ENCODE measurements at places on chromosomes 13 and 19.
A peak's percentile ranks its signal among the peaks of the same experiment; 100 is the strongest.

- no peak for DNase-seq
Observed at GRCh38 chr13:48891586-48891985, 84.1 kb upstream of the FNDC3A start.

DNA sequence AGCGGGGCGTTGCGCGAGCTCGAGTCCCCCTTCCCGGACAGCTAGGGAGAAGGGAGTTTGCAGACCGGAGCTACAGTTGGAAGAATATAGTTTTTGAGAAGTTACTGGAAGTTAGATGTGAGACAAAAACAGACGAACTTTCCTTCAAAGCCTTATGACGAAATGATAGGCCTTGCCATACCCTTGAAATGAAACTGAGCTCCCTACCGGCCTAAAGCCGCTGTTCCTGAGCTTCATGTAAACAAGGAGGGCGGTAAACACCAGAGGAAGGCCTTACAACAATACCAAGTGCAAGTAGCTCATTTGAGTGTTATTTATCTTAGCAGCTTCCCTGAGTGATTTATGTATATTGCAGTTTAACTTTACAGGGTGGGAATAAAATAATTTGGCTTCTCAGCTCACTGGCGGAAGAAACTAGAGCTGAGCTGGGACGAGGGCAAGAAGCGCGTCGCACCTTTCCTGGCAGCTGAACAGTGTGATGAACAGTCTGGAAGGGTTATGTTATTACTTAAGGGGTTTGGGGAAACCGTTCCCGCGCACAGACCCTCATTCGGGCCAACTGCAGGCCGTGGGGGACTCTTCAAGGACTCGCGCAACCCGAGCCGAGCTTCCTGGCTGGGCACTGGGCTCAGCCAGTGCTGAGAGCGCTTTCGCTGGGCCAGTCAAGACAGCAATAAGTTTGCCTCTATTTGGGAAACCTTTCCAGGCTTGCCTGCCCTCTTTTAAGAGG, 111.2 kb downstream of the KCNRG start:
- DNase-seq = peak; percentile 45

GRCh38 chr19:48310227-48310626, 15.1 kb upstream of the EMP3 start:
- DNase-seq = no peak

GRCh38 chr13:46296115-46296822, 84.5 kb downstream of the LRRC63 start:
- no peak for DNase-seq

DNA sequence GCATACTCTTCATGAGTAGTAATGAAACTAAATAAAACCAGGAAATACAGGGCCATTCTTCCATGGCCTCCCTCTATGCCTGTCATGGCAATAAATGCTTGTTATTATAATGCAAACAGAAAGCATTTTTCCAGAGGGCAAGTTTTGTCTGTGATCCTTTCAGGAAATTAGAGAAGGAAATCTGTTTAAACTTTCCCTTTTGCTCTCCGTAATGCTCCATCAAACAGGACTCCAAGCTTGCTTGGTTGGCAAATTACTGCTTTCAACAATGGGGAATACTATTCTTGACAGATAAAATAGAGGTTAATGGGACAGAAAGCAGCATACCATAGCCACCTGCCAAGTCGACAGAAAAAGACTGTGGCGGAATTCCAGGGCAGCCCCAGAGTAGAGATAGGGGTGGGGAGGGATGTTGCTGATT, 252.5 kb downstream of the LHFPL6 start:
- DNase-seq = no peak

DNA sequence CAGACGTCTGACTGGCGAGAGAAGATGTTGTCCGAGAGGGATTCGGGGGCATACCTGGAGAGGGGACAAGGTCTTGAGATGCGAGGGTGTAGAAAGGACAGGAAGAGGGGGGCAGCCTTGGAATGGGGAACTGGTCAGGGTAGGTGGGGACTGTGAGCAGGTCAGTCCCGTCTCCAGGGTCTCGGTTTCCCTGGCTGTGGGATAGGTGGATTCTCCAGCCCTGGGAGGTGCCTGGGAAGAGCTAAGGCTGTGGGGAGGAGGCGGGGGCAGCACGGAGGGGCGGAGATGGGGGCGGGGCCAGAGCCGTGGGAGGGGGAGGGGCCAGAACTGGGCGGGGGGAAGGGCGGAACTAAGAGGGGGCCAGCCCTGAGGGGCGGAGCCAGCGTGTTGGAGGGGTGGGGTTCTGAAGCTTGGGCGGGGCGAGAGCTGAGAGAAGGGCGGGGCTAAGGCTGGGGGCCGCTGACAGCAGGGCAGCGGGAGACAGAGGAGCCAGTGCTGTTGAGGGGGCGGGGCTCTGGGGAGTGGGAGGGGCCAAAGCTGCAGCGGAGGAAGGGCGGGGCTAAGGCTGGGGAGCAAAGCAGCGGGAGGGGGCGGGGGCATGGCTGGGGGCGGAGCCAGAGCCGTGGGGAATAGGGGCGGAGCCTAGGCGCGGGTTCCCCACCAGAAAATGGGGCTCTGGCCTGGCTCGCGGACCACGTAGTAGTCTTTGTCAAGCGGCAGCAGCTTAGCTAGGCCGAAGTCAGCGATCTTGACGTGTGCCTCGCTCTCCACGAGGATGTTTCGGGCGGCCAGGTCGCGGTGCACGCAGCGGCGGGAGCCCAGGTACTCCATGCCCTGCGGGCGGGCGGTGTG, 9.5 kb upstream of the INSL3 start:
- no peak for DNase-seq

GRCh38 chr13:26424181-26424580, 133.3 kb upstream of the WASF3 start:
- DNase-seq = no peak

DNA sequence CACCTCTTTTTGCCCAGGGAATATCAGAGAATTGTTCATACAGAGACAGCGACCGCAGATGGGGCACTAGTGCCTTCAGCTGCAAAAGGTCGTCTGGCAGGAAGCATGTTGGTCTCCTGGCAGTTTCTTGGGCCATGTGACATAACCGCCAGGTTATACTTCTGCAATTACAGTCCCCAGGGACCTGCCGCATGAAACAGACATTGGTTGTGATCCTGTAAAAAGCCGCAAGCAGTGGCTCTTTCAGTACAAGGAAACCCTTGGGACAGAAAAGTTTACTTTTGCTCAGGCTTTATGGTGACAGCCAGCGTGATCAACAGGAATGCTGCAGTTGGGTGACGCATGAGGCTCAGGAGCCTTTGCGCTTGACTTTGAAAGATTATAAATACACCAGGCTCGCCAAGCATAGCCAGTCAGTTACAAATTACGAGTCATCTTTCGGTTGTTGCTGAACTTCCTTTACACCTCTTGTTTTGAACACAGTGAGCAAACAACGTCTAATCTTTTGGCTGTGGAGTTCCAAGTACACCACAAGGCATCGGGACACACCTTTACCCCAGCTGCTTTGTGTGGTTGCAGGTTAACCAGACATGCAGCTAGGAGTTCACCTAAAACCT, 50.5 kb upstream of the UBE2L5 start:
- DNase-seq = peak; percentile 73

DNA sequence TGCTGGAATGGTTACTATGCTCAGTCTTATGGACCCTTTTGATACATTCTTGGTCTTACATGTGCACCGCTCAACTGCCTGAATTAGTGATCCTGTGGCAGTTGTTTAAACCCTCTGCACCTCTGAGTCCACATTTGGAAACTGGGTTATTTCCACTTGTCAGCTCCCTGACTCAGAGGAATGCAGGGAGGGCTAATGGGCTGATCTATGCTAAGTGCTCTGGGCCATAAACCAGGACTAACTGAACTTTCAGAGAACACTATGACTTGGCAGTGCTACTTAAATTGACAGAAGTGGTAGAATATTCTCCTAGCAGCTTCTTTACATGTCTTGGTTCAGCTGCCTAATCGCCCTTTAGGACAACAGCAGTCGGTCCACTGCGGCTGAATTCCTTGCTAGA, 26.8 kb upstream of the MED4 start:
- no peak for DNase-seq

DNA sequence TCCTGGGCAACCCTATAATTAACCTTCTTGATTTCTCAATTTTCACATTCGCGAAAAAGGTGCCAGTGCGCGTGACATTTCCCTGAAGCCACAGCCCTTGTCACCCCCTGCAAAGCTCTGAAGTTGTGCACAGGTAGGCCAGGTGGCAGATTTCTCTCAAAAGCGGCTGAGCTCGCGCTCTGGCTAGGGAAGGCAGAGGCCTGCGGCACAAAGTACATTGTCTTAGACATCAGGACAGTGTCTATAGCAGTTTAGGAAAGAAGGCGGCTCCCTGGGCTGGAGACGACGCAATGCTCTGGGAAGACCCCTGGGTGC, 42.9 kb upstream of the ZNF14 start:
- DNase-seq = no peak

GRCh38 chr19:18774782-18775444, 16.2 kb downstream of the COMP start:
- no peak for DNase-seq

DNA sequence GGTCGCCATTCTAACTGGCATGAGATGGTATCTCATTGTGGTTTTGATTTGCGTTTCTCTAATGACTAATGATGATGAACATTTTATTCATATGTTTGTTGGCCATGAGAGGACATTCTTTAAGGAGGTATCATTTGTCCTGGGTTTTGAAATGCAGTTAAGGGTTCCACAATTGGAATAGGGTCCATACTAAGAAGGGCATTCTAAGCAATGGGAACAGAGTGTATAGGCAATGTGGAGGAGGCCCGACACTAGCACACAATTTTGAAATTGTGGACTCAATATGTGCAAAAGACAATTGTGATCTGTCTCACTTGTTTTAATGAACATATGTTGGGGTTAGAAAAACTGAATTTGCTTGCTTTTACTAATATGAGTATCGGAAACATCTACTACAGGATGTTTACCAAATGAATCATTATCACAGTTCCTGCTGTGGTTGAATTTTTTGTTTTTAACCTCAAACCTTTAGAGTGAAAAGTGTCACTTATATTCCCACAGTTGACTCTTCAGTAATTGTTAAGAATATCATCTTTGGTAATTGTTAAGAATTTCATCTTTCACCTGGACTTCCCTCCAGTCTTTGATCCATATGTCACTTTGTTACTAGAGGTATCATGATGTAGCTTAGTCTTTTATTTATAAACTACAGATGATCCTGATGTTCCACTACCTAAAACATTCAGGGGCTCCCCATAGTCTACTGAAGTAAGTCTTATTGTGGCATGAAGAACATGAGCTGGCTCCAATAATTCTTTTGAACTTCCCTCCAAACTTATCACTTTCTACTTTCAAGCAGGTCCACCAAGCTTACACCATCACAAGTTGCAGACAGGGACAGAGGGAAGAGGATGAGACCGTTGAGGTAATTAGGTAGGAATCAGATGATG, 109.7 kb upstream of the KLF12 start:
- DNase-seq = no peak

DNA sequence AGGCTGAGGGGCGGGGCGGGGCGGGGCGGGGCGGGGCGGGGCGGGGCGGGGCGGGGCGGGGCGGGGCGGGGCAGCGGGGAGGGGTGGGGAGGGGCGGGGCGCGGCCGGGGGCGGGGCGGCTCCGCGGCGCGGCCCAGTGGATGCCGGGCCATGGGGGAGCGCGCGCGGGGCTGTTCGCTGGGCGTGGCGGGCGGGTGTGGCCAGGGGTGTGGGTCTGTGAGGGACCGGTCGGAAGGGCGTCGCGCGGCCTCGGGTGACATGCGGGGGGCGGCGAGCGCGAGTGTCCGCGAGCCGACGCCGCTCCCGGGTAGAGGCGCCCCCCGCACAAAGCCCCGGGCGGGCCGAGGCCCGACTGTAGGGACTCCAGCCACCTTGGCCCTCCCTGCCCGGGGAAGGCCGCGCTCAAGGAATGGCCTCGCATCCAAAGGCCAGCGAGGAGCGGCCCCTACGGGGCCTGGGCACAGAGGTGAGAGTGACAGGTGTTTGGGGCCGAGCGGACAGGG, at the start of gene ZFP28:
TSS of gene ZFP28 (plus strand) at position 188 of the 503 bp plus-strand sequence. CDS start at position 259, 71 bp downstream.
- DNase-seq = peak; percentile 61

- no peak for DNase-seq
Observed at GRCh38 chr13:26095338-26095737, 43.5 kb upstream of the SHISA2 start.

DNA sequence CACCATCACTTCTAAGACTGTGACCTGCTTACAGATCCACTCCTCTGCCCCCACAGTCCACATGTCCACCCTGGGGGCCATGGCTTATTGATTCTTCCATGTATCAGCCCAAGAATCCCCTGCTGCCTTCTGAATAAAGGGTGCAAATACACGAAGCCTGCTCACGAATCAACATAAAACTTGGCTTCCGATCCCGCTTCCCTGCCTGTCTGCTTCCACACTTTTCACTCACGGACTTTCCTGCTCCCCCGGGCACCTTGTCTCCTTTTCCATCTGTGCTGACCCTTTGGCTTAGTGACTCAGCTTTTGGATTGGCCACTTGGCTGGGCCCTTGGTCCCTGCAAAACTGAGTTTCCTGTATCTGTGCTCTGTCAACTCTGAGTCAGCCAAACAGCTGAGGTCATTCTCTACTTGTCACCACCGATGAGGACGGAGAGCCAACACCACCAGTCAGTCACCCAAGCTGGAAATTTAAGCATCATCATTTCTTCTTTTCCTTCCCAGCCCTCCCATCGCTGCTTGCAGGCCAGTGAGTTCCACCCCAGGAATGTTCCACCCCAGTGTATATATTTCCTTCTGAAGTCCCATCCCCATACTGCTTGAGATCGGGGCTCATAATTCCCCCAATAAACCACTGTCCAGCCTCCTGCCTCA, 11.4 kb upstream of the USP12 start:
- DNase-seq = no peak

DNA sequence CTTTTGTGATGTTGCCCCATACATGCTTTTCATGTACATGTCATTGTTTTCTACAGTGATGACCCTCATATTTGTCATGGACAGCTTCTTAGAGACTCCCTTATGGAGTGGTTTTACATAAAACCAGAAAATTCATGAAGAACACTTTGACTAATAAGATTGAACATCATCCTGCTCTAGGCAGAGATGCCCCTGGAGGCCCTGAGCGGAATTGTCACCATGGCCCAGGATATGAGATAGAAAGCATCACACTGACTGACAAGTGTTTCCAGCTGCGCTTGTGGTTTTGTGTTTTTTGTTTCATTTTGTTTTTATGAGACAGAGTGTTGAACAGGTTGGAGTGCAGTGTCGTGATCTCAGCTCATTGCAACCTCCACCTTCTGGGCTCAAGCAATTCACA, 22.2 kb downstream of the ZNF701 start:
- DNase-seq = no peak

- no peak for DNase-seq
Observed at GRCh38 chr19:42176990-42177685, 40.3 kb downstream of the DEDD2 start.

DNA sequence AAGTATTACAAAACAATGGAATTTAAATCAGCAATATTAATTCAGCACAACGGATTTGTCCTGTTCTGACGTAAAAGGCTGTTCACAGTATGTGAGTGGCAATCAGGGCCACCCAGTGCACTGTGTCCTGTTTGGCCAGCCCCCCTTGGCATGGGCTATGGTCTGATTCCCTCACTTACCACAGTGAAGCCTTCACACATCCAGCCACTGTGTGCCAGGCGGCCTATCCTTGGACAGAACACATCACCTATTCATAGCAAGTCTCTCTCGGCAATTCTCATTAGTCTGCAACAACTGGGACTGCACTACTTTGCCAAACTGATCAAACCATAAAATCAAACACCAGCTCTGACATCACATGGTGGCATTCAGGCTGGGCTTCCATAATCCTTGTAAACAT, 221.5 kb upstream of the TSHZ3 start:
- DNase-seq = no peak
